AG09319 (cell line): ENCODE measurements at places on chromosomes 16 and 17.

DNA sequence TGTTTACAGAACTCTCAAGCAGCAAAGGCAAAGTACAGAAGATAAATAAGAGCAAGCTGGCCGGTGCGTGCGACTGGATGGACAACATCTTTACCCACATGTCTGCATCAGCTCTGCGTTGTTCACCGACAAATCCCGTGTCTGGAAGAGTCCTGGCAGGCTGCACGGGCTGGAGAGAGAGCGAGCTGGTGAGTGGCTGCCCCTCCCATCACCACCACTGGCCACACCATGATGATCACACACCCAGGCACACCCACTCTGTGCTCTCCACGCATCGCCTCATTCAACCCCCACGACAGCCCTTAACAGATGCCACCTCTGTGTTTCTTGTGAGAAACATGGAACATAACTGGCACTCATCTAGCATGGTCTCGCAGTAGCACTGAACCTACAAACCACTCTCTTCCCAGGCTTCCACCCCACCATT is 59.2 kb downstream of the ANKRD11 start:
- peak; percentile 87 for DNase-seq

GRCh38 chr16:10738231-10739077 is 5.2 kb upstream of the NUBP1 start:
- peak; percentile 30 for DNase-seq

GRCh38 chr17:45277992-45278391 is 16.1 kb upstream of the SPATA32 start:
- DNase-seq, result no peak

DNA sequence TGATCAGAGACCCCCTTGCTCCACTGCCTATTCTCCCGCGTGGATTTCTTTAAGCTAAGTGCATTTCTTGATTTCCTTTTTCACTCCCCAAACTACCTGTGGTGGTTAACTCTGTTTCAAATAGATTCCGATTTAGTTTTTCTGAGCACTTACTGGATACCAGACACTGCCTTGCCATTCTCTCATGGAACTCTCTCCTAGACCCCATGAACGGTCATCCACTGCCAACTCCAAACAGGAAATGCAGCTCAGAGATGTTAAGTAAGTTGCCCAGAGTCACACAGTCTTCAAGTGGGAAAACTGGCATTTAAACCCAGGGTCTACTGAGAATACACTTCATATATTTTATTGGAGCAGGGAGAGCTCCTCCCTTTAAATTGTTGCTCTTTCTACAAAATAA is 199.4 kb downstream of the MAF start:
- DNase-seq, result no peak

GRCh38 chr16:65657071-65657494 is 535.2 kb upstream of the CDH11 start:
- DNase-seq, result no peak

- no peak for DNase-seq
Observed at GRCh38 chr16:80948886-80949493, 57.7 kb downstream of the CMC2 start.

DNA sequence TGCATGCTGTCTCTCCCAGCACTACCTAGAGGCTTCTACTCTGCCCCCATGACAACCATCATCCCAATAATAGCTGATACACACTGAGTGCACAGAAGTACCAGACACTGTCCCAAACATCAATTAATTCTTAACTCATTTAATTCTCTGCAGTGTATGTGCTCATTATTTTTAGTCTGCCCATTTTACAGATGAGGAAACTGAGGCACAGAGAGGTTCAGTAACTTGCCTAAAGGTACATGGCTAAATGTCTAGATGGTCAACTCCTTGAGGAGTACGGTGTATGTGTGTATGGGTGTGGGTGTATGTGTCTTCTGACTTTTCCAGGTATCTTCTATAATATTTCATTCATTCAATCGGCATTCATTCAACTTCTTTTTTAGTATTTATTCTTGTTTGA is 407.9 kb downstream of the SOX9 start:
- no peak for DNase-seq
